CD4-positive, CD25-positive, alpha-beta regulatory T cell (primary cell): ENCODE measurements at places on chromosomes 4 and X. TPM values are rescaled to one million over a fixed set of nuclear protein-coding genes. Genes with fewer than 3 reads are reported as not detected.
A peak's percentile ranks its signal among the peaks of the same experiment; 100 is the strongest.

- peaks cover 2% of the 10 kb centered on the region for H3K27me3 ChIP-seq
- no peaks in the 10 kb centered on the region for H3K36me3 ChIP-seq
- no peak overlapping the region for H3K27ac ChIP-seq
Observed at GRCh38 chr4:86556791-86557415, 37.2 kb upstream of the PTPN13 start.

- peaks cover 7% of the 10 kb centered on the region for H3K27me3 ChIP-seq
- H3K4me1 ChIP-seq = no peaks in the 10 kb centered on the region
- no peak for DNase-seq
- no peak overlapping the region for H3K27ac ChIP-seq
- no peaks in the 10 kb centered on the region for H3K36me3 ChIP-seq
Observed at GRCh38 chrX:101677028-101677427, 17.4 kb upstream of the ARMCX2 start.

- H3K4me1 ChIP-seq = no peaks in the 10 kb centered on the region
- no peak overlapping the region for H3K4me3 ChIP-seq
- no peaks in the 10 kb centered on the region for H3K36me3 ChIP-seq
- H3K27me3 ChIP-seq = no peaks in the 10 kb centered on the region
- DNase-seq = no peak
Observed at GRCh38 chrX:108217876-108218275, 126.3 kb downstream of the ATG4A start.

DNA sequence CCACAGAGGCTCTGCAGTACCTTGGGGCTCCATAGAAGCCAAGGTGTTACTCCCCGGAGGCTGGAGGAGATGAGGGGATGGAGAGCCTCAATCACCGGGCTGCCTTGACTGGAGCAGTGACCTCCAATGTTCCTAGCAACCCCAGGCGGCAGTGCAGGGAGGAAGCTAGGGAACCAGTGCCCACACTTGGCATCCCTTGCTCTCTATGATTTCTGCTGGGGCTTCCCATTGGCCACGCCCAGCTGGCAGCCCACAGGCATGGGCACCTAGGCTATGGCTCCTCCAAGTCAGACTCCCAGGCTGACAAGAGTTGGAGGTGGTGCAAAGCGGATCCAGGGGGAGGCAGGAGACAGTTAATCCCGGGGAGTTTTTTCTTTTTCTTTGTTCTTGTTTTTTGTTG, 229.7 kb downstream of the EVC2 start:
- no peaks in the 10 kb centered on the region for H3K27me3 ChIP-seq
- H3K27ac ChIP-seq = no peak overlapping the region
- H3K4me3 ChIP-seq = no peak overlapping the region
- no peaks in the 10 kb centered on the region for H3K4me1 ChIP-seq
- H3K36me3 ChIP-seq = no peaks in the 10 kb centered on the region

DNA sequence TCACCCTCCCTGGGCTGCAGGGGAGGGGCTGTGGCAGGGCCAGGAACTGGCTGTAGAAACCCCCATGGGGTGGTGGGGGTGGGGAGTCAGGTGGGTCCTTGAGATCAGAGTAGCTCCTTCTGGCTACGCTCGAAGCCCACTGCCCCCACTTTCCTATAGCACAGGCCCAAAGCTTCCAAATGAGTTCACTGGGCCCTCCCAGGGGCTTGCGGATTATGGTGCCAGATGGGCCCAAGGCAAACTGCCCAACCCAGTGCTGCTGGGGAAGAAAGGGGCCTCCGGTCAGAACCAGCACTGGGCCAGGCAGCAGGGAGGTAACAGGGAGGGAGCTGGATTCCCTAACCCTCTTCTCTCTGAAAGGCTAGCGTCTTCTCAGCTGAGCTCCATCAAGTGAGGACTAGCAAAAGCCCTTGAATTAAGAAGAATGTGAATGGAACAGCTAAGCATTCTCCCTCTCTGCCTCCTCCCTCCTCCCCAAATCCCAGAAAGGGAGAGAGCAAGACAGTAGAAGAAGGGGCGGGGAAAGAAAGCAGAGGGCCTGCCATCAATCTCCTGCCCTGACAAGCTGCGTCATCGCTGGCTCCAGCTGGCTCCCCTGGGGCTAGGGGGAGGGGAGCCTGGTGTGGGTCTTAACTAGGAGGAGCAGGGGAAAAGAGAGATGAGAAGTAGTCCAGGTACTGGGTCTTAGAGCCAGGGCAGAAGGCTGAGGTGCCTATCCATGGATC, 34.7 kb downstream of the FRMPD3 start:
- H3K4me1 ChIP-seq = no peaks in the 10 kb centered on the region
- no peak overlapping the region for H3K27ac ChIP-seq
- no peaks in the 10 kb centered on the region for H3K27me3 ChIP-seq
- no peak overlapping the region for H3K4me3 ChIP-seq
- H3K36me3 ChIP-seq = no peaks in the 10 kb centered on the region

DNA sequence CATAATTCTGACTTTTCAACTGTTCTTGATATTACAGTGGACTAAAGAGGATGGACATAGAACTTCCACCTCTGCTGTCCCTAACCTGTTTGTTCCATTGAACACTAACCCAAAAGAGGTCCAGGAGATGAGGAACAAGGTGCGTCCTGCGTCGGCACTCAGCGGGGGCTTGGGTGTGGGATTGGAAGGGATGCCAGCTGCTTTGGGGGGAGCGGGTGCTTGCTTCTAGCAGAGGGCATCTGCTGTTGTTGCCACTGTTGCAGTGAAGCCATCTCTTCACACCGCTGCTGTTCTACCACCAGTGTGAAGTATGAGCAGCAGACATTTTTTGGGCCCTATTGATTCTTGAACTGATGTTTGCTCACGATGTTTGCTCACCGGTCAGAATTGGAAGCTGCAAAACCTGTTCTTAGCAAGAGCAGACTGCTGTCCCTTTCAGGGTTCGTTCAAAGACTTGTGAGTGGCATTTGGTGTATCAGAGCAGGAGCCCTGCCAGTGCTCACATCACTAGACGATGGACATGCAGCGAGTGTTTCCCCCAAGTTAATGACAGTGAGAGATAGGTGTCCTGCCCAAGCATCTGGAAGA, 55.4 kb downstream of the NOP14 start:
- H3K27ac ChIP-seq = no peak overlapping the region
- no peak for DNase-seq
- H3K36me3 ChIP-seq = peaks cover 85% of the 10 kb centered on the region
- H3K27me3 ChIP-seq = no peaks in the 10 kb centered on the region

- H3K4me3 ChIP-seq = no peak overlapping the region
- DNase-seq = no peak
- no peaks in the 10 kb centered on the region for H3K36me3 ChIP-seq
- no peaks in the 10 kb centered on the region for H3K4me1 ChIP-seq
Observed at GRCh38 chr4:89640620-89641366, 196.2 kb downstream of the SNCA start.

GRCh38 chrX:80388206-80388605, 32.0 kb upstream of the TENT5D start:
- no peaks in the 10 kb centered on the region for H3K27me3 ChIP-seq
- H3K4me1 ChIP-seq = no peaks in the 10 kb centered on the region
- DNase-seq = no peak
- no peak overlapping the region for H3K27ac ChIP-seq

DNA sequence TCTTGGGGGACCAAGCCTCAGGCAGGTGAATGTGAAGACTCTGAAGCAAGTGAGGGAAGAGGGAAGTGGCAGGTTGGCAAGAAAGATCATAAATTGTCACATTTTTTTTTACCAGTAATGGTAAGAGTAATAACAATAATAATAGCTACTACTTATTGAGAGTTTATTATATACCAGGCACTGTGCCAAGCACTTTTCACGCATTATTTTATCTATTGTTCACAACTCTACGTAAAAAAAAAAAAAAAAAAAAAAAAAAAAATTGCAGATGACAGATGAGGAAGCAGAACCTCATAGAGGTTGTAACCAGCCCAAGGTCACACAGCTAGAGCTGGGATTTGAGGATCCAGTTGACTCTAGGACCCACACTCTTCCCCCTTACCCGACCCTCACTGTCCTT, 40.9 kb downstream of the TSC22D3 start:
- H3K4me1 ChIP-seq = no peaks in the 10 kb centered on the region
- H3K4me3 ChIP-seq = no peak overlapping the region
- DNase-seq = no peak
- no peaks in the 10 kb centered on the region for H3K27me3 ChIP-seq
- no peak overlapping the region for H3K27ac ChIP-seq

GRCh38 chrX:72052415-72053090, 79.2 kb downstream of the RTL5 start:
- no peaks in the 10 kb centered on the region for H3K36me3 ChIP-seq
- H3K27me3 ChIP-seq = no peaks in the 10 kb centered on the region
- H3K4me3 ChIP-seq = no peak overlapping the region
- no peaks in the 10 kb centered on the region for H3K4me1 ChIP-seq

- no peak overlapping the region for H3K4me3 ChIP-seq
- H3K36me3 ChIP-seq = no peaks in the 10 kb centered on the region
- H3K27ac ChIP-seq = no peak overlapping the region
- H3K27me3 ChIP-seq = no peaks in the 10 kb centered on the region
- no peaks in the 10 kb centered on the region for H3K4me1 ChIP-seq
- DNase-seq = no peak
Observed at GRCh38 chr4:66956426-66956825, 588.9 kb downstream of the CENPC start.

DNA sequence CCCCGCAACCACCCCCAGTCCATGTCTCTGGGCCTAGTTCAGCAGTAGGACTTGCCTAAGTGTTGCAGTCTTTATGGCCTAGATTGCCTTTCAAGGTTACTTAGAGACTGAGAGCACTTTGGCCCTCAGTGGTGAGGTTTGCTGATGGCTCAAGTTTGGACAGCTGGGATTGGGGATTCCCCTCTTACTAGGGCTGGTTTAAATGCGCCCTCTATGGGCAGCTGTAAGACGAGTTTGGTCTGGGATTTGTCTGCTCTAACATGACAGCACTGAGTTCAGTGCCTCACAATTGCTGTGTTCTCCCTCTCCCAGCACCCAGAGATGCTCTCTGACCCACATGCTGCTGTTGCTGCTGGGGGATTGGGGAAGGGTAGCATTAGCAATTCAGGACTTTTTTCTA, 23.1 kb downstream of the DACH2 start:
- no peak overlapping the region for H3K4me3 ChIP-seq
- H3K27me3 ChIP-seq = no peaks in the 10 kb centered on the region
- peak; percentile 9 for DNase-seq
- H3K36me3 ChIP-seq = no peaks in the 10 kb centered on the region
- H3K4me1 ChIP-seq = no peaks in the 10 kb centered on the region

- no peaks in the 10 kb centered on the region for H3K27me3 ChIP-seq
- no peaks in the 10 kb centered on the region for H3K36me3 ChIP-seq
- H3K4me1 ChIP-seq = no peaks in the 10 kb centered on the region
Observed at GRCh38 chrX:8811611-8812010, 10.4 kb upstream of the FAM9A start.

GRCh38 chrX:105263801-105264200, 43.3 kb upstream of the TEX13A start:
- H3K36me3 ChIP-seq = no peaks in the 10 kb centered on the region
- no peak overlapping the region for H3K27ac ChIP-seq
- no peak for DNase-seq

DNA sequence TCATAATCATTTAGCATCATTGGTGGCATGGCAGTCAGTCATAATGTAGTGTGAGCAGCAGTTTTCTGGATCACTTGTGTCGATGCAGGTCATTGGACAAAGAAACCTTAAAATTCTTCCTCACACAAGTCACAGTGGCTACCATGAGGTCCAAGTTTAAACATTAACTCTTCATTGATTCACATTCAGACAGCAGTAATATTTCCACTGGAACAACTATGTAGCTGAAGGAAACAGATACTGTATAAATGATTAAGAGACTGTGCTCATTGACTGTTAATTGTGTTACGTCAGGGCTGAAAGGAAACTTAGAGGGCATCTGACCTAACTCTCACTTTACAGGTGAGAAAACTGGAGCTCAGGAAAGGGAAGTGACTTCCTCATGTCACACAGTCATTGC, 261.8 kb downstream of the KLHL13 start:
- H3K4me1 ChIP-seq = no peaks in the 10 kb centered on the region
- no peak overlapping the region for H3K4me3 ChIP-seq
- H3K27ac ChIP-seq = no peak overlapping the region
- no peaks in the 10 kb centered on the region for H3K36me3 ChIP-seq
- H3K27me3 ChIP-seq = no peaks in the 10 kb centered on the region
- no peak for DNase-seq

GRCh38 chr4:155408796-155409195, 32.0 kb upstream of the MAP9 start:
- H3K36me3 ChIP-seq = no peaks in the 10 kb centered on the region
- no peaks in the 10 kb centered on the region for H3K4me1 ChIP-seq

GRCh38 chr4:17763416-17763815, 18.0 kb downstream of the FAM184B start:
- DNase-seq = no peak
- no peaks in the 10 kb centered on the region for H3K36me3 ChIP-seq
- no peak overlapping the region for H3K4me3 ChIP-seq
- no peaks in the 10 kb centered on the region for H3K4me1 ChIP-seq
- H3K27me3 ChIP-seq = no peaks in the 10 kb centered on the region

DNA sequence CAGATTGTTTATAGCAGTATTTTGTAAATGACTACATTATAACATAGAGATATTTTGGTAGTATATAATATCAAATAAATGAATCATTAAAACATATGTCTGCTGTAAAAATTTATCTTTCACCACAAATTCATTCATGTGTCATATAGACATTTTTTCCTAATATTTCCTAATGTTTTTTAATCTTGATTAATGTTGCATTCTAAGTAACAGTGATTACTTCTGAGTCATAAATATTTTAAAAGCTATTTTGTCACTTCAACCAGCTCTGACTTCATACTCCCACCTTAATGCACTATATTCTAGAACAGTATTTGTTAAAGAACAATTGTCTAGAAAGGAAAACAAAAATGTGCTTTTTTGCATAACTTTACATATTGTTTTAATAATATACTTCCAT, 904.6 kb downstream of the CCSER1 start:
- no peak overlapping the region for H3K27ac ChIP-seq
- no peak for DNase-seq
- H3K4me3 ChIP-seq = no peak overlapping the region
- no peaks in the 10 kb centered on the region for H3K36me3 ChIP-seq
- H3K4me1 ChIP-seq = no peaks in the 10 kb centered on the region

- no peak overlapping the region for H3K27ac ChIP-seq
- no peak for DNase-seq
- H3K4me3 ChIP-seq = no peak overlapping the region
- no peaks in the 10 kb centered on the region for H3K36me3 ChIP-seq
Observed at GRCh38 chr4:98510757-98511517, 147.5 kb downstream of the TSPAN5 start.

DNA sequence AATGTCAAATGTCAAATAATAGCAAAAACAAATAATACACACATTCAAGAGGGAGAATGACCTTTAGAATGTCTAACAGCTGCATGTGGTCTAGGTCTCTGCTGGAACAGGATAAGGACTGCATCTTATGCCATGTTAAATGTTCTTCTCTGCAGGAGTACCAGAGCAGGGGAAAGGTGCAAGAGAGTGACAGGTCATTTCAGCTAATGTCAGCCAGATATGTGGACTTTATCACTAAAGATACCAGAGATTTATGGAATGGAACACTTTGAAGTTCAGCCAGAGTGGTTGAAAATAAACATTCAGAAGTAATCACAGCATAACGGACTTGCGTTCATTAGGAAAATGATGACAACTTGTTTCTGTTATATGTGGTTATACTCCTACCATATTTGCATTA, 24.3 kb downstream of the GRID2 start:
- no peak for DNase-seq
- H3K27me3 ChIP-seq = no peaks in the 10 kb centered on the region
- H3K4me1 ChIP-seq = no peaks in the 10 kb centered on the region
- H3K27ac ChIP-seq = no peak overlapping the region

- peaks cover 6% of the 10 kb centered on the region for H3K4me1 ChIP-seq
- H3K36me3 ChIP-seq = no peaks in the 10 kb centered on the region
- H3K4me3 ChIP-seq = no peak overlapping the region
- no peaks in the 10 kb centered on the region for H3K27me3 ChIP-seq
- DNase-seq = peak; percentile 50
- H3K27ac ChIP-seq = no peak overlapping the region
Observed at GRCh38 chr4:82223715-82224114, 150.1 kb downstream of the HNRNPD start.

SMIM31 gene
- total RNA-seq = not detected

BST1 gene
- total RNA-seq = 0.27 TPM

PNCK gene
- 0.54 TPM for total RNA-seq

TMA16 gene
- 10.4 TPM for total RNA-seq

SAGE1 gene
- not detected for total RNA-seq

ENOX2 gene
- total RNA-seq = 10.6 TPM
